ENCODE measurements at places on chromosomes 5 and 9. TPM values are rescaled to one million over a fixed set of nuclear protein-coding genes. Genes with fewer than 3 reads are reported as not detected.

PRRT1B gene
- total RNA-seq: not detected

IL13 gene
- not detected for total RNA-seq

C5orf58 gene
- total RNA-seq: not detected

AGXT2 gene
- not detected for total RNA-seq

PRLR gene
- total RNA-seq: not detected

FRMPD1 gene
- total RNA-seq: 38.1 TPM

LPAR1 gene
- 0.56 TPM for total RNA-seq

AQP7 gene
- not detected for total RNA-seq

GMCL2 gene
- total RNA-seq: not detected

HSPB3 gene
- total RNA-seq: not detected
